ENCODE measurements at places on chromosomes 5 and 9. TPM values are rescaled to one million over a fixed set of nuclear protein-coding genes. Genes with fewer than 3 reads are reported as not detected.

DNA sequence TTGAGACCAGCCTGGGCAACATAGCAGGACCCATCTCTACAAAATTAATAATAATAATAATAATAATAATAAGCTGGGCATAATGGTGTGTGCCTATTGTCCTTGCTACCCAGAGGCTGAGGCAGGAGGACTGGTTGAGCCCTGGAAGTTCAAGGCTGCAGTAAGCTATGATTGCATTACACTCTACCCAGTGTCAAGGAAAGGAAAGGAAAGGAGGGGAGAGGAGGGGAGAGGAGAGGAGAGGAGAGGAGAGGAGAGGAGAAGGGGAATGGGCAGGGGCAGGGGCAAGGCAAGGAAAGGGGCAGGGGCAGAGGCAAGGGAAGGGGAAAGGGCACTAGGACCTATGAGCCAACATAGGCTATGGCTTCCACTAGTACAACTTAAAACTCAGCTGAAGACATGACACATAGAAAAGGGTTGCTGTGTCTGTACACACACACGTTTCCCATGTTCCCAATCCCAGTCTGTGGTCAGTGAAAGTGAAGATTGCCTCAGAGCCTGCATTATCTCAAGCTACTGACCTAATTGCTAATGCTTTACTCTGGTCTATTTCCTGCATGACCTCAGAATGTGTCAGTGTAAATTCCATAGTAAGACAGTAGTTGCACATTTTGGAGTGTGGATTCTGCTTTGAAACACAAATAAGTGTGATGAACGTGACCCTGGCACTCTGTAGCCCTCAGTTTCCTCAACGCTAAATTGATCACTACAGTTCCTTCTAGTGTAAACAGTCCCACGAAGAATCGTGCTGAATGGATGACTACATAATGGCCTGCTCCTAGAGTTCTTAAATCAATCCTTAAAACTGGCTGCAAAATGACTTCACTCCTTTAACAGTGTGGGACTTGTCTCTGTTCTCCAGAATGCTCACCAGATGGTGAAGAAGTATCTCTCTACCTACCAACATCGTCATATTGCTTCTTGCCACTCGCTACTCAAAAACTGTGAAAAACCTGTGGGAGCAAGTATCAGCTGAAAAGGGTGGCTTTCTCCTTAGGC is 497.0 kb downstream of the RAB3C start:
- H3K27me3 ChIP-seq = no peaks in the 10 kb centered on the region
- H3K27ac ChIP-seq = no peak overlapping the region
- peaks cover 9% of the 10 kb centered on the region for H3K4me1 ChIP-seq
- H3K36me3 ChIP-seq = no peaks in the 10 kb centered on the region
- DNase-seq = peak; percentile 34

The GABRG2 gene
- not detected for total RNA-seq

The HAVCR2 gene
- not detected for total RNA-seq

- peaks cover 58% of the 10 kb centered on the region for H3K27me3 ChIP-seq
- H3K4me3 ChIP-seq = no peak overlapping the region
- no peaks in the 10 kb centered on the region for H3K36me3 ChIP-seq
- no peak for DNase-seq
- no peak overlapping the region for H3K27ac ChIP-seq
These were observed 78.3 kb upstream of the RNU6ATAC start for GRCh38 chr9:134242706-134243105.

- DNase-seq = no peak
- H3K4me1 ChIP-seq = no peaks in the 10 kb centered on the region
- no peak overlapping the region for H3K27ac ChIP-seq
- no peak overlapping the region for H3K4me3 ChIP-seq
- no peaks in the 10 kb centered on the region for H3K27me3 ChIP-seq
These were observed 2039.1 kb upstream of the CDH9 start for GRCh38 chr5:29077451-29077850.

DNA sequence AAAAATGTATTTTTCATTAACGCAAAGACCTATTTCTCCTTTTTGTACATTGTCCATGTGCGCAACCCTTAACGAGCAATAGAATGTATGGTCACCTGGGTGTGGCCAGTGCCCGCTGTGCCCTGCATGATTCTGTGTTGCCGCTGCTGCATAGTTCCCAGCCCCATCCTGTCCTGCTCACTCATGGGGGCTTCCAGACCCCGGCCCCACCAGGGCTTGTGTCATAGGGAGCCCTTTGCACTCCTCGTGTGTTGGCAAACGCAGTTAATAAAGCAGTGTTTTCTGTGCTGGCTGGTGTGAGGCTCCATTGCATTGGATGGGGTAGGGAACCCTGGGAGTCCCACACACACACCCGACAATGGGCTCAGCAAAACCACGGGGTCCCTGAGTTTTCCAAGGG is 49.7 kb downstream of the SAR1B start:
- H3K4me1 ChIP-seq = no peaks in the 10 kb centered on the region
- DNase-seq = no peak
- no peak overlapping the region for H3K27ac ChIP-seq
- no peak overlapping the region for H3K4me3 ChIP-seq
- H3K36me3 ChIP-seq = peaks cover 18% of the 10 kb centered on the region

- H3K4me1 ChIP-seq = peaks cover 34% of the 10 kb centered on the region
These were observed 215.7 kb upstream of the ELL2 start for GRCh38 chr5:96177303-96177869.

DNA sequence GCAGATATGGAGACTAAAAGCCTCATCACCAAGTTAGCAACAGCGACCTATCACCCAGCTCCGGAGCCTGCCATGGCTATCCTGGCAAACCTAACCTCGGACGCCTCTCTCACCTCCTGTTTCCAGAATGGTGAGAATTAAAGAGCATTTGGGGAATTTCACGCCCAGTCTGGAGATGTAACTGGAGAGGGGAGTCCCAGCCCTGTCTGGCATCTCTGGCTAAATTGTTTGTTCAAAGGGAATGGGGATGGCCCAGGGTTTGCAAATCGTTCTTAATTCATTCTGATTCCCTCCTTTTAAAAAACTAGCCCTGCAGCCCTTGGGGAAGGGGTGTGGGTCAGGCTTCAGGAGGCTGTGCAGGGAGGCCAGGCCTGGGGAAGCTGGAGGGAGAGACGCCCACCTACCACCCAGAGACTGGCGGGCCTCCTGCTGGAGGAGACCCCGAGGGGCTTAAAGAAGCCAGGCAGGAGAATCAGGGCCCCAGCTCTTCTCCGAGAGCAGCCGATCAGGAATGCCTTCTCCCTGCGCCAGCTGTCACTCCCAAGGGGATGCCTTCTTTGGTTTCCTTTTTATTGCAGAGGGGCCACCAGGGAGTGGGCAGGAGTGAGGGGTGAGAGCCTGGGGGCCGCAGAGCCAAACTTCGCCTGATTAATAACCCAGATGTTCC is 964 bp upstream of the COL5A1 start:
- no peak for DNase-seq
- H3K36me3 ChIP-seq = no peaks in the 10 kb centered on the region
- no peak overlapping the region for H3K27ac ChIP-seq
- H3K4me3 ChIP-seq = no peak overlapping the region
- peaks cover 70% of the 10 kb centered on the region for H3K27me3 ChIP-seq
- no peaks in the 10 kb centered on the region for H3K4me1 ChIP-seq

- DNase-seq = no peak
- no peaks in the 10 kb centered on the region for H3K27me3 ChIP-seq
- peaks cover 9% of the 10 kb centered on the region for H3K4me1 ChIP-seq
- no peaks in the 10 kb centered on the region for H3K36me3 ChIP-seq
These were observed 14.8 kb downstream of the PPP3R2 start for GRCh38 chr9:101579711-101580545.

GRCh38 chr9:92965759-92966517 is 18.6 kb downstream of the FGD3 start:
- 0 out of 2 replicates have a peak, but pooled peaks cover 1% of the 10 kb centered on the region for H3K27me3 ChIP-seq
- DNase-seq = no peak
- no peaks in the 10 kb centered on the region for H3K36me3 ChIP-seq

The MAMDC2 gene
- not detected for total RNA-seq

DNA sequence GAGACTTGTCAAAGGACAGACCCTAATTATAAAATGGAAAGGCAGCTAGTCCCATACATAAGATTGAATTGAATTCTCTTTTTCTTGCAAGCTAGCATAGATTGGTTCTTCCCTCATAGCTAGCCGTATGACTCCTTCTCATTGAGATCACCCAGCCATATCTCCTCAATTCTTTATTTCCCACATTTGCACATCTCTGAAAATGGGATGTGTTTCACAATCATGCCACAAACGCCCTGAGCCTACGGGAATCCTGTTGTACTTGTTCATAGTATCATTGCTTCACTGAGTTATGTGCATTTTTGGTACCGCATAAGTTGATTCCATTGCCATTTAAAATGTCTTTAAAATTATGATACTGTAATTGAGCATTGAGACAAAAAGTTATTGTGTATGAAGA is 90.5 kb downstream of the PCSK1 start:
- no peaks in the 10 kb centered on the region for H3K36me3 ChIP-seq
- H3K27me3 ChIP-seq = no peaks in the 10 kb centered on the region
- H3K27ac ChIP-seq = no peak overlapping the region
- peaks cover 45% of the 10 kb centered on the region for H3K4me1 ChIP-seq
- no peak for DNase-seq

The LECT2 gene
- not detected for total RNA-seq

The PCDHGA5 gene
- total RNA-seq = 0.11 TPM

- H3K27ac ChIP-seq = no peak overlapping the region
- no peak for DNase-seq
- no peak overlapping the region for H3K4me3 ChIP-seq
- H3K27me3 ChIP-seq = no peaks in the 10 kb centered on the region
- no peaks in the 10 kb centered on the region for H3K4me1 ChIP-seq
These were observed 174.0 kb upstream of the NREP start for GRCh38 chr5:111930905-111931461.

The WNT8A gene
- total RNA-seq = not detected

- no peaks in the 10 kb centered on the region for H3K36me3 ChIP-seq
- H3K4me3 ChIP-seq = no peak overlapping the region
- H3K4me1 ChIP-seq = peaks cover 9% of the 10 kb centered on the region
These were observed 134.9 kb downstream of the ATG10 start for GRCh38 chr5:82106756-82107155.

The C1QTNF2 gene
- not detected for total RNA-seq

The CD74 gene
- 30.1 TPM for total RNA-seq

GRCh38 chr5:93601071-93601801 is 18.2 kb downstream of the NR2F1 start:
- peaks cover 45% of the 10 kb centered on the region for H3K27me3 ChIP-seq
- no peaks in the 10 kb centered on the region for H3K36me3 ChIP-seq
- DNase-seq = no peak
- H3K4me1 ChIP-seq = peaks cover 31% of the 10 kb centered on the region

The ORM2 gene
- 283 TPM for total RNA-seq

GRCh38 chr9:5493679-5494511 is 16.4 kb upstream of the PDCD1LG2 start:
- H3K4me3 ChIP-seq = no peak overlapping the region
- no peaks in the 10 kb centered on the region for H3K36me3 ChIP-seq
- H3K27ac ChIP-seq = no peak overlapping the region
- no peaks in the 10 kb centered on the region for H3K27me3 ChIP-seq
- DNase-seq = no peak
- 0 out of 2 replicates have a peak, but pooled peaks cover 5% of the 10 kb centered on the region for H3K4me1 ChIP-seq

All from HepG2 (cell line).